ENCODE measurements at places on chromosomes 12 and 14.
A peak's percentile ranks its signal among the peaks of the same experiment; 100 is the strongest.

DNA sequence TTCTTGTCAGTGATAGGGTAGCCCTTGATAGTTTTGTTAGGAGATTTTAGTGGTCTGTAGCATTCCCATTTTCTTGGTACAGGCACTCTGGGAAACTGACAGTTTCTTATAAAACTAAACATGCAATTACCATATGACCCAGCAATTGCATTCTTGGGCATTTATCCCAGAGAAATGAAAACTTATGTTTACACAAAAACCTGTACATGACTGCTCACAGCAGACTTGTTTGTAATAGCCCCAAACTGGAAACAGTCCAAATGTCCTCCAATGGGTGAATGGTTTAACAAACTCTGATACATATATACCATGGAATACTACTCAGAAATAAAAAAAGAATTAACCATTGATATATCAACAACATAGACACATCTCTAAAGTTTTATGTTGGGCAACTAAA lies 75.5 kb downstream of the BORCS5 start:
- DNase-seq = no peak

- DNase-seq = no peak
Measured at GRCh38 chr12:114852976-114853529, 169.1 kb upstream of the TBX3 start.

GRCh38 chr14:78610994-78611393 lies 440.8 kb downstream of the NRXN3 start:
- DNase-seq = no peak

GRCh38 chr14:36690311-36691040 lies 28.8 kb downstream of the PAX9 start:
- no peak for DNase-seq

- no peak for DNase-seq
Measured at GRCh38 chr12:46219132-46219876, 49.5 kb downstream of the SLC38A1 start.

DNA sequence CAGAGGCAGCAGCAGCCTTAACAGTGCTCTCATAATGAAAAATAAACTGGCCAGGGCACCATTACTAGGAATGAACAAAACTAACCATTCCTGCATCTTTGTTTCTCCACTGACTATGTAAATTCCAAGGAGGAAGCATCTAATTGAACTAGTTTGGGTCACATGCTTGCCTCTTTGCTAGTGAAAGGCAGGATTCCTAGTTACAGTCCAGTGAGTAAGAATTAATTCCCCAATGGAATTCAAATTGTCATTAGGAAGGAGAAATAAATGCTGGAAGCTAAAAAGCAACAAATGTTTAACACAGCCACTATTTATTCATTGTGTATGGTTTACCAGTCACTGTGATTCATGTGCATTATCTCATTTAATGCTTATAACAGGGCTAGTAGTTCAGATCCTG lies 316.0 kb downstream of the CCDC91 start:
- no peak for DNase-seq

DNA sequence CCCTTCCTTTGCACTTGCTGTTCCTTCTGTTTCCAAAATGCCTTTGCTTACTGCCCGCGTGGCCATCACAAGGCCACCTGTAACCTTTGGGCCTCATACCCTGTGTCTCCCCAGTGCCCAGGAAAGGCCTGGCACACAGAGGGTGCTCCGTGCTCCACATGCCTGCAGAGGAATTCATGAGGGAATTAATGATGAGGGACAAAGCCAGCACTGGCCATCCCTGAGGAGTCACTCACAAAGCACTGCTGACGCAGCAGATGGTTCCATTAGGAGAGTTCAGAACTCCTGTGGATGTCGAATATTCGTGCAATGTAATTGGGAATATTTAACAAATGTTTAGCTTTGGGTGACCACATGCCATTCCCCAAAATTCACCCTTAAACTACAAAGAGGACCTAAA lies 49.6 kb upstream of the PRMT8 start:
- no peak for DNase-seq

GRCh38 chr12:121792607-121793439 lies 665 bp downstream of the RHOF start:
- peak; percentile 72 for DNase-seq

DNA sequence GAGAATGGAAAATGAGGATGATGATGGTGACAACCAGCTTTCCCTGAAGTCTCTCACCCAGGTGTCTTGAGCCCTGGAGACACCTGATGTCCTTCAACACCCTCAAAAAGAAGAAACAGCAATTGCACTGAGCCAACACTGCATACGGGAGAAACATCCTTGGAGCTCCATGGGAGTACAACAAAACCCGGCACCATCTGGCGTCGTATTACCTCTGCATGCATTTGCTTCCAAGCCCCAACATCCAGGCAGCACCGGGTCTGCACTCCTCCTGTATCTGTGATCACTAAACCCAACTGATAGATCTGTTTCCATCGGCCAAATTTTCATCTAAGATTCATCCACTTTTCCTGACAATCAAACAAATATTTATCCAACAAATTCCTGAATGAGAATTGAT lies 249.9 kb downstream of the DPF3 start:
- no peak for DNase-seq

DNA sequence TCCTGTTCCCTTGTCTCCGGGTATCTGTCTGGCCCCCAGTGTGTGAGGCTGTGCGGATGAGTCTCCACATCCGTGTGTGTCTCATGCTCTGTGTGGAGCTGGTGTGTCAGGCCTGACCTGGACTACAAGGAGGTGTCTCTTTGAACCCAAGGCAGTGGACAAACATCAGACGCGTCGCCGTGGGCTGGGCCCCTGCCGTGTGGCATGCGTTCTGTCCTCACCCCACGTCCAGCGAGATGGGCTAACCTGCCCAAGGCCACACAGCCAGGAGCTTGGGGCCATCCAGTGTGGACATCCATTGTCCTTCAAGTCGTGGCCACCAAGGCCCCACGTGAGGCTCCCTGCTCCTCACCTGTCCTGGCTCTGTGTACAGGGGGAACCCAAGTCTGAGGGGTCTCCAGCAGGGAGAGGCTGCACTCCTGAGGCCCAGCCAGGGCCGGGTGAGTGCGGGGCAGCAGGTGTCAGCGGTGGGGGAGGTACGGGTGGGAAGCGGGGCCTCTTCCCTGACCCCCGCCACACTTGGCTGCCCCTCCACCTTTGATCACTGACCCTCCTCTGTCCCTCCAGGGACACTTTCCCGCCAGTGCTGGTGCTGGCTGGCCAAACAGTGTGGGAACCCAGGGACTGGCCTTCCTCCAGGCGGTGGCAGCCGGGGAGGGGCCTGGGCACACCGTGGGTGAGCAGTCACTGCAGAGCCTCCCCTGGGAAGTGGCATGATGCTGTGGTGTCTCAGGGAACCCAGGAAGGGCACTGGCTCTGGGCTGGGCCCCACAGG lies 48.5 kb downstream of the CYP46A1 start:
- no peak for DNase-seq

- DNase-seq = no peak
Measured at GRCh38 chr12:86331457-86331856, 75.3 kb upstream of the MGAT4C start.

DNA sequence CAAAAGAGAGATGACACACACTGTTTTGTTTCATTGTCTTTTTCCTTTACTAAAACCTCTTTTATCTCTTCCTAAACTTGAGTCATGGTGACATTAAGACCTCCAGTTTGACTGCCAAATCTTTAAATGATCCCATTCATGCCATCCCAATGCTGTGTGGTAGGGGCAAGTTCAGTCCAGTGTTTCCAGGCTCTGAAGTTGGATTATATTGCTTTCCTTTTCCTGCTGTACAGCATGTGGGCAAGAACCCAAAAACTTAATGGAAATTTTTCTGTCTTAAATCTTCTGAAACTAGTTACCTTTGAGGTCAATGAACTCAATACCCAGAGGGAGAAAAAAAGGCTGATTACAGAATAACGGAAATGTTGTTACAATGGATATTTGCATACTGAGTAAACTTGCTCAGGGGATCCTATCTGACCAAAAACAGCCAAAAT lies 187.1 kb upstream of the FAR2 start:
- DNase-seq = no peak

- DNase-seq = no peak
Measured at GRCh38 chr14:95436354-95436753, 80.1 kb downstream of the SYNE3 start.

Measured in activated CD4-positive, alpha-beta memory T cell treated with anti-CD3 and anti-CD28 coated beads, Interleukin-2, amount 10 ng/mL, durations not matched to agents 7 days and 5 days (primary cell).